ENCODE measurements at places on chromosomes 3 and 15.

GRCh38 chr3:112557976-112558375, 3.8 kb downstream of the ATG3 start:
- no peak for DNase-seq

DNA sequence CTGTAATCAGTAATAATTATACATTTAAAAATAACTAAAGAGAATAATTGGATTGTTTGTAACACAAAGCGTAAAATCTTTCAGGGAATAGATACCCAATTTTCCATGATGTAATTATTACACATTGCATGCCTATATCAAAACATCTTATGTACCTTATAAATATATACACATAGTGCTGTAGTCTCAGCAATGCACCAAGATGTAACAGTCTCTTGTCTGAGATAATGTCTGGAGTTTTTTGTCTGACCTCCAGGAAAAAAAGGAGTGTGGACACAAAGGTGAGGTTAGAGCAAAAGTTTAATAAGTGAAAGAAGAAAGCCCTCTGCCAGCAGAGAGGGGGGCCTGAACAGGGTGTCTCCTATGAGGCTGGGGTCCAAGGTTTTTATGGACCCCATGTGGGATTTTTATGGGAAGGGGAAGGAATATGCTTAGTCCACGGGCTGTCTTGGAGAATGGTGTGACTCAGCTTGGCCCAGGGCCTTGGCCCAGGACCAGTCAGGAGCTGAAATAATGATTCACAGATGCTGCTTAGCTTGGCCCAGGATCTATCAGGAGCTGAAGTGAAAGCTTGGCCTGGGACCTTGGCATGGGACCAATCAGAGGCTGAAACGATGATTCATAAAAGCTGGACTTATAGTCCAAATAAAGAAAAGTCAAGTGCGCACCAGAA, 545.0 kb downstream of the ZPLD1 start:
- no peak for DNase-seq

DNA sequence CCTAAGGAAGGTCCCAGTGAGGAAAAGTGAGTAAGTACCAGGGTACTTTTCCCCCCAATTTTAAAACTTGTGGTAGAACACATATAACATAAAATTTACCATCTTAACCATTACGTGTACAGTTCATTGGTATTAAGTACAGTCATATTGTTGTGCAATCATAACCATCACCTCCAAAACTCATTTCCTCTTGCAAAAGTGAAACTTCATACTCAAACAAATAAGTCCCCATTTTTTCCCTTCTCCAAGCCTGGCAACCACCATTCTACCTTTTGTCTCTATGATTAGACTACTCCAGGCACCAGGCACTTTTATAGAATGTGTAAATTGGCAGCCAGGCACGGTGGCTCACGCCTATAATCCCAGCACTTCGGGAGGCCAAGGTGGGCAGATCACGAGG, 12.2 kb downstream of the PRC1 start:
- no peak for DNase-seq

DNA sequence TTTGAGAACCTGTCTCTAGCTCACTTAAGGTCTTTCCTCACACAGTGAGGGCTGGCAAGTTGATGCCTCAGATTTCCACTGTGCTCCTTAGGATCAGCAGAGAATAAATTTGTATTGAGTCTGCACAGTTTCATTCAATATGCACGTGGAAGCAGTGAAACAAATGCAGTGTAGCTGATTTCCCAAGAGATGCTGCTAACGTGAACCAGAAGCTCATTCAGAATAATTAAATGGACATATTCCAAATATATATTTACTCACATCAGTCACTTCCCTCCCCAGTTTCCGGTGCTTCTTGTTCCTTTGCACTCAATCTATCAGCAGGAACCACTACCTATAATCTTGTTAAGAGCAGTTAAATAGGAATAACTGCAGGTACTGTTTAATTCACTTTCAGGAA, 86.1 kb downstream of the UNC13C start:
- no peak for DNase-seq

DNA sequence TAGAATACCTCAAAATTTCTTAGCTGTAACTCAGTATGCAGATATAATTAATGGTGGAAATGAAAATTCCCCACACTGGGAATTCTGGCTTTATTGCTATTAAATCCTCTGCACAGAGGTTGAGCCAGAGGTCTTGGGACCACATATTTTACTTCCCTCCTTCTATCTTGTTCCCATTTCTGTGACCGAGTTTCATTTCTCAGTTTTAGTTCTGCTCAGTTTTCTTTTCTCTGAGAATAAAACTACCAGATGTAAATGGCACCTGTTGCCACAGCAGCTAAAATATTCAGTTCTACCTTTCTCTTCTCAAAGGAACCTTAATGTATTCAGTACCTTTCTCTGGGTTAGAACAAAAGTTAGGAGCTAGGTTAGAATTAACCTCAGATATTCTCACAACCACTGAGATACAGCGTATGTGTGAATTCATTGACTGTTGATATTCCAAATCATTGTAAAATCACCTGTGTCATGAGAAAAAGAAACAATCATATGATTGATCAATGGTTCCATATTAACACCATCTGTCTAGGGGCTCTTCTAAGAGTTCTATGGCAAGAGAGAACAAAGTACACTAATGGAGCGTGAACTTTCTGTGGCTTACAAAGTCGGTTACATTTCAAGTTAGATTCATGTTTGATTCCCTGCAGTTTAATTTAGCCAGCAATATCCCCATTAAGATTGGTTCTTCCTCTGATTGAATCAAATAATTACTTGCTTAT, 374.1 kb downstream of the EFHB start:
- DNase-seq, result no peak

GRCh38 chr3:118472586-118472985, 562.1 kb downstream of the IGSF11 start:
- no peak for DNase-seq

DNA sequence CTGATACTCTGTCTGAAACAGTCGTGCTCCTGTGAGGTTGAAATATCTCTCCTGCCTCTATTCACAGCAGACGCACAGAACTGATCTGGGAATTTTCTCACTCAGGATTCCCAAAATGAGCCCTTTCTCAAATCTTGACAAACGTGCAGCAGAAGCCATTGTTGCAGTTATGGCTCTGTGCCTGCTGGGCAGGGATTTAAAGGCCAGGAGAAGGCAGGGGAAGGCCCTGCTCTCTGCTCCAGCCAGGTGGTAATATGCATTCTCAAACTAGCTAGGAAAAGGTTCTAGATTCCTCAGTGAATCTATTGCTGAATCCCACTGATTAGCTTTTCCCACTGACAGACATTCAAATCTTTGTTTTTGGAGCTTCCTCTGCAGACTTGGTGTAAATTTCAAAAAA, 2.2 kb downstream of the MINAR1 start:
- no peak for DNase-seq

DNA sequence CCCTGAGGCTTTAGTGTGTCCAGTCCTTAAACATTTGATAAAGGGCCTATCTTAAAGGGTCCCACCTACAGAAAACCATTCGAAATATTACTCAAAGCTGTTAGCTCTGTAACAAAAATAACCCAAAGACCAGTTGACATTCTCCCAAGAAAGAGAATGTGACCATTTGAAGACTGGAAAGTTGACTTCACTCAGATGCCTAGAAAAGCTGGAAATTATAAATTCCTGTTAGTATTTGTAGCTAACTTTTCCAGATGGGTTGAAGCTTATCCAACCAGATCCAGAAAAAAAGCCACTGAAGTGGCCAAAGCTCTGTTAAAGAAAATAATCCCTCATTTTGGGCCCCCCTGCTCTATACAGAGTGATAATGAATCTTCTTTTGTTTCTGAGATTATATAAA, 408.4 kb downstream of the PLOD2 start:
- no peak for DNase-seq

DNA sequence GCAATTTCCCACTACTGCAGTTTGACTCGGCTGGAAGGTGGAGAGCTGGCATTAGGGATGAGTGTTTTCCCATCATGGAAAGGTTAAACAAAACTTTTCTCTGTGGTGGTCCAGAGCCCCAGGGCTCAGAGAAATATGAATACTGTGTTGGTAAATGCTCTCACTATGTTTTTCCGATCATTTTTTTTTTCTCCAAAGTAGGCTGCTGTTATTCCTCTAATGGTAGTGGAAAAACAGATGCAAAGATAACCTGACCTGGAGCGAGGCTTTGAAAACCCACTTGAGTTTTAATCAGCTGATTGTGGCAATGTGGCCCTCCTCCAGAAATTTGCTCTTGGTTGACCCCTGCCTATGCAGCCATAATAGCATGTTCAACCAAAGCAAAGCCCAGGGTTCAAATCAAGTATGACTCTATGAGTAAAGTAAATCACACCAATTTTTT, 320.8 kb upstream of the CTNNB1 start:
- no peak for DNase-seq

GRCh38 chr15:76189106-76189505, 122.2 kb downstream of the ETFA start:
- DNase-seq, result no peak

- DNase-seq, result no peak
These were observed 42.2 kb downstream of the DNAJC13 start for GRCh38 chr3:132459551-132459950.

DNA sequence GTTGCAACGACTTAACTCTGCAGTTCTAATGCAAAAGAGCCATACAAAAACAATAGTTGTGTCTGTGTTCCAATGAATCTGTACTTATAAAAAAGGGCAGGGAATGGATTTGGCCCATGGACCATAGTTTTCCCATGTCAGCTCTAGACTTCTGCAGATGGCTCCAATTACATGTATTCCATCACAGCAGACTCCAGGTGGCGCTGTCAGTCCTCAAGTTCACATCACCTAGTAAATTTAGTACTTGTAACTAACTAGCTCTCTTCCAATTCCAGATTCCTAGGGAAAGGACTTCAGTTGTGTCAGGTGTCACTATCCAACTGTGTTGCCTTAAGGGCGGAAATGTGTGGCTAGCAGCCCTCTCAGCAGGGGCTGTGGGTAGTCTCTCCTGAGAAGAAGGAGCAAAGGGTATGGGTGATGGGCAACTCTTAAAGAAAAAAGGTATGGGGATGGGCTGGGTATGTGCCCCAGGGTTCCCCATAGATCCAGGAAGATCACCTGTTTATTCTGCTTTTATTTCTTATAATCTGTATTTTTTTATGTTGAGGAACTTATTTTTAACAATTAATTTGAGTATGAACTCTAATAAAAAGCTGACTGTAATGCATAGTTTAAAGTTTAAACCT, 36.2 kb downstream of the BBS4 start:
- DNase-seq, result peak; percentile 65

GRCh38 chr15:69061414-69061842, 46.9 kb downstream of the NOX5 start:
- no peak for DNase-seq

DNA sequence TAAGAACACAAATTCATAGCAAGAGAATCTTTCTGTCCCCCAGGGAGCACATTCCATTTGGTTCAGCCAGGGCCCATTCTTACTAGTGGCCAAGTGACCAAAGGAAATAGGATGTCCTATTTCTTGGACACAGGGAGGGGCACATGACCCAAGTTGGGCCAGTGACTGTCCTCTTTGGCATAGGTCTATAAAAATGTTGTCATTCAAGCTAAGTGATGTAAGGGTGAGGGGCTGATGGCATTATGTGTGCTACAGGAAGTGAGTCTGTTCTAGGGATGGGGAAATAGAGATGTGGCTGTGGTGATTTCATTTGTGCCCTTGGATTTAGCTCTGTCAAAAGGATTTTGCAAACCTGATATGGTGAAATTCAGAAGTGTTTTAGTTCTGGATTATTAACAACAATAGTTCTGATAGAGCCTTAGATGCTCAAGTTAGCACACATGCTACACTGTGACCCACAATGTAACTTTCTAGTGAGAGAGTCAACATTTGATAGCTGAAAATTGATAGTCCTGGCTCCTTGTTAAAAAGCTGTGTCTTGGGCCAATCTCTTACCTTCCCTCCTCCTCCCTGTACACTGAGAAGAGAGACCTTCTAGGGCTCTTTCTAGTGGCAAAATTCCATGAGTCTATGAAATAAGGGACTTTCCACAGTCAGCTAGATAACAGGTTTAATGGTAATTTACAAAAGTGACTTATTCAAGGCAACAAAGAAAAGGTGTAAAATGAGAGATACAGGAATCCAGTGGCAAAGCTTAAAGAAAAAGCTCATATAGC, 117.2 kb downstream of the THRB start:
- no peak for DNase-seq

- no peak for DNase-seq
These were observed 73.3 kb downstream of the CYP19A1 start for GRCh38 chr15:51265037-51265555.

DNA sequence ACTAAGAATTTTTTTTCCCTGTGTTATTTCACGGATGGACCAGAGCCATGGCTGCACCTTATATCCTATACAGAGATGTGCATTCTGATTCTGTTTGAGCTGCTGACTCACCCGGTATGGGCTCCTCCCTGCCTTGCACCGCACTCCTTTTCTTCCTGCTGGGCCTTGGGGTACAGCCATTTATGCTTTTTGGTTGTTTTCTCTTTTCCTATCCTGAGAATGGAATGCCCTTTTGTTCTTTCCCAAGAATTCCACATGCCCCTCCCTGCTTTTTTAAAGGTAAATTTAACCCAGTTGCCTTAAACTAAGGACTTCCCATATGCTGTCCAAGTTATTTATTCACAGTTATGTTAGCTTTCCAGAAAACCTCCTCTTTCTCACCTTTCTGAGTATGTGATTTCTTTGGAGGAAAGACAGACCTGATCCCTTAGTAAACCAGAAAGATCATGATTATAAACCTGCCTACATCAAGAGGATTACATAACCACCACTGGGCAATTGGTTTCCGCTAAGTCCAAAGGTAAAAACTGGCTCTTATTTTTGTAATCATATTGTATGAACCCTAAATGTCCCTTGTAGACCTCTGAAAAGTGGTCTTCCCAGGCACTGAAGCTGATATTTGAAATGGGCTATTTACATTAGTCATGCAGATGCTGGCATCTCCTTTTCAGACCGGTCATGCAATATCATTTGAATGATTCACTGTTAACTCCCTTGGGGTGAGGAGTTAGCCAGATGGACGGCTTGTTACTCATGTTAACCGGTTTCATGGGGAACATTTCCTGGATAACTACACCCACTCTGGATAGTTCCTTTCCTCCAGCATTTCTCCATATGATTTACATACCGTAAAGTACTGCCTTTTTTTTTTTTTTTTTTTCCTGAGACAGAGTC, 45.5 kb downstream of the TMOD3 start:
- DNase-seq, result no peak

All from liver (tissue), 10 donors.